ENCODE measurements at places on chromosomes 5 and 9. TPM values are rescaled to one million over a fixed set of nuclear protein-coding genes. Genes with fewer than 3 reads are reported as not detected.

DNA sequence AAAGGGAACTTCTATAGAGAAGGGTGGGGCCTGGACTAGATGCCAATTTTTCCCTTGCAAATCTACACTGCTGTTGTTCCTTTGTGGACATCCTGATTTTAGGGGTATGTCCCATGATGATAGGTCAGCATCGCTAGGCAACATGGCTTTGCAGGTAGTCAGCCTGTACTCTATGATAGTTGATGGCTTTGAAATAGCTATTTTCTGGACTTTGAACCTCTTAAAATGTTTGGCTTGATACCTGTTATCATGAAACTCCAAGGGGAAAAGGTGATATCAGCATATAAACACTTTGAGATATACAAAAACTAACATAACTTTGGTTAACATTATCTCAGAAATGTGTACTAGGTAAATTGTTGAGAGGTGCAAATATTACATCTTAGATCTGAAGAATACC is 533.2 kb downstream of the CTNND2 start:
- no peak for DNase-seq

- no peak for DNase-seq
These were observed 103.1 kb upstream of the CLINT1 start for GRCh38 chr5:157961896-157962590.

GRCh38 chr5:143217804-143218160 is 185.7 kb downstream of the NR3C1 start:
- no peak for DNase-seq

The OLFM1 gene
- total RNA-seq, result 1.8 TPM

The EIF4EBP3 gene
- 6.7 TPM for total RNA-seq

The SLC36A3 gene
- not detected for total RNA-seq
